ENCODE measurements at places on chromosomes 2 and 18.

GRCh38 chr2:216796115-216796840, 63.6 kb downstream of the TNP1 start:
- DNase-seq = no peak

DNA sequence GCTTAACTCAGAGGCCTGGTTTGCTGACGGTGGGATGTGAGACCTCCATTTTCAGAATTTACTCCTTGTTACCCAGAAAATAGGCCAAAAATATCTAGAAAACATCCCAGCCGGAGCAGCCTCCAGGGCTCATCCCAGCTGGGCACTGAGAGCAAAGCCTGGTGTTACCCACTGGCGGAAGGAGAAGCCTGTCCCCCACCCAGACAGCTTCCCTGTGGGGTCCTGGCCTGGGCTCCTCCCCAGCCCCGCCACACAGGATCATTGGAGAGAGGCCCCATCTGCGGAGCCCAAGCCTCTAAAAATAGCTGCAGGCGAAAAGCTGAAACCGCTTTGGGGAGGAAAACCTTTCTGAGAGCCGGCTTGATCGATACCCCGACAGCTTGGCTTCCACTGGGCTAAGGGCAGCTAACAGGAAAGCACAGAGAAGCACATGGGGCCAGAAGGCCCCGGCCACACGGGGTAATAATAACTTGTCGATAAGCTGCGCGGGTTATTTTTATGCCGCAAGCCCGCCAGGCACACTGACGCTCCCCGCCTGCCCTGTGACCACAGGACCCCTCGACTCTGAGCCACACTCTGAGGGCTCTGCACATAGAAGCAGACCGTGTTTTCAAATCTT, 26.9 kb upstream of the FAHD2A start:
- no peak for DNase-seq

- peak; percentile 12 for DNase-seq
Observed at GRCh38 chr2:130337735-130338325, 4.9 kb upstream of the IMP4 start.

DNA sequence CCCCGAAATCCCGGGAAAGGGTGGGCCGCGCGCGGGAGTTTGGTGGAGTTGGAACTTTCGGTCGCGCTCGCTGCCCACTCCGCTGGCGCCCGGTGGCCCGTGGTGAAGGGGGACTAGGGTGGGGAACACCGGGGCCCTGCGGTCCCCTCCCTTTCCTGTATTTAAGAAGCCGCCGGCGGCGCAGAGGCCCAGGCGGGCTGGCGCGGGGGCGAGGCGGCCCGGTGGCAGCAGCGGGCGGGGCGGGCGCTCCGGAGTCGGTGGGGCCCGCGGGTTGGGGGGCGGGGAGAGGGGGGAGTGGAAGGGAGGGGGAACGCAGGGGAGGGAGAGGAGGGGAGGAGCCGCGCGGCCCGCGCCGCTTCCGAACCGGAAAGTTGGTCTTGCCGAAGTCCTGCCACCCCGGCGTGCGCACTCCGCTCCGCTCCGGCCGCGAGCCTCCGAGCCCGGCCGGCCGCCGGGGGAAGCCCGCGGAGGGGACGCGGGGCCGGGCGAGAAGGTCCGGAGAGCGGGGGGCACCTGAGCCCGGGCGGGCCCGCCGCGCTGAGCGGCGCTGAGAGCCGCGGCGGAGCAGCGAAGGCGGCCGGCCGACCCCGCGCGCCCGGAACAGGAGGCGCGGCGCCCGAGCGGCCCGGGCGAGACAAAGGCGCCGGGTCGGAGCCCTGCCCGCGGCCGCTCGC, 425 bp upstream of the SALL3 start:
- no peak for DNase-seq

DNA sequence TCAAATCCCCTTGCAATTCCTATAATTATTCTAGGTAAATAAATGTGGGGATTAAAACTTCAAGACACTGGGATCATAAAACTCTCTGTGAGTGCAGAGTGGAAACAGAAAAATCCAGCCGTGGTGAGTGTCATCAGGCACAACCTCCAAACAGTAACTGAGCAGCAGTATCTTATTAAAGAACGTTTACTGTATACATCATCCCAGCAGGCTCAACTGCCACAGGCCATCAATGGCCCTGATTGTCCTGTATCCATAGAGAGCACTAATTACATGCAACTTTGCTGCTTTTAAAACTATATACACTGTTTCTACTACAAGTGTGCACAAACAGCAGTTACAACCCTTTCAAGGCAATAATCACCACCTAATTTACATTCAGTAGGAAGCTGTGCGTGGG, 23.9 kb downstream of the GAREM1 start:
- DNase-seq = no peak

DNA sequence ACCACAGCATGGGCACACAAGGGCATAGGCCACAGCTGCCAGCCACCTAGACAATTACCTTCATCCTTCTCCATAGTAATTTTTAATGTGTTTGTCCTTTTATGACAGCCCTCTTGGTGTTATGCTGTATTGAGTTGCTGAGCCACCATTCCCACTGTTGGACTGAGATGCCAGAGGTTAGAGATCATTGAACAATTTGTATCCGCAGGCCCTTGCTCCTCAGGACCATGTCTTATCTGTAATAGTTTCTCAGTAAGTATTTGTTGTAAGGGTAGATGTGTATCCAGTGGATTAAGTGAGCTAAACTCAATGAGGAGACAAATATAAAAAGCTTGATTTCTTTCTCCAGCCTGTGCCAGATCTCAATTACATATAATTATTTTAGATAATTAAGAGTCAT, 832.8 kb upstream of the ID2 start:
- DNase-seq = no peak

- DNase-seq = no peak
Observed at GRCh38 chr2:239290618-239291474, 110.0 kb downstream of the HDAC4 start.

- no peak for DNase-seq
Observed at GRCh38 chr2:150230616-150231015, 256.9 kb downstream of the RND3 start.

DNA sequence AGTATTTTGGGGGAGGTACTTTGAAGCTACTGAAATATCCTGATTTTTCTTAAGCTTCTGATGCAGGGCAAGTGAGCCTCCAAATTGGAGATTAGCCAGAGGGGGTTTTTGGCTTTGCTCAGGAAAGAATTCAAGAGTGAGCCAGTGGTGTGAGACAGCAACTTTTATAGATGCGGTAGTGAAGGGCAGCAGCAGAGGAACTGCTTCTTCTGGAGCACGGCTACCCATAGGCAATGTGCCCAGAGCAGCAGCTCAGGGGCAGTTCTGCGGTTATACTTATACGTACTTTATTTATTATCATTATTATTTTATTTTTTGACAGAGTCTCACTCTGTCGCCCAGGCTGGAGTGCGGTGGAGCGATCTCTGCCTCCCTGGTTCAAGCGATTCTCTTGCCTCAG, 19.8 kb upstream of the NT5DC4 start:
- no peak for DNase-seq

- no peak for DNase-seq
Observed at GRCh38 chr18:8045160-8045883, 478.2 kb downstream of the PTPRM start.

DNA sequence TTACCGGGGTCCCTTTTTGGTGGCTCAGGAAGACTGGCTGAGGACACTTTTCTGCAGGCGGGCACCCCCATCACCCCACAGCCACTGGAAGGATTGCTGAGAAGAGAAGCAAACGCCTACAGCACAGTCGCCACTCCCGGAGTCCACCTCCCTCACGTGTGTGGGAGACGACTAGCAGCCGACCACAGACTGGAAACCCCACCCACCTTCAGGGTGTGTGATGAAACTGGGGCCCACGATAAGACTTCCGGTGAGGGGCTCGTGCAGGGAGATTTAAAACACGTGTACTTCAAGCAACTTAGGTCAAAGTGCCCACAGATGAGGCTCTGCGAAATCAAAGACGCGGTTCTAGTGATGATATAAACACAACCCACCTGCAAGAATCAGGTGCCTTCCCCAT, 26.3 kb downstream of the MBP start:
- DNase-seq = no peak
